ENCODE measurements at places on chromosomes 11 and 22.

GRCh38 chr22:32364210-32364609 lies 6.5 kb downstream of the RFPL3 start:
- no peak for DNase-seq

DNA sequence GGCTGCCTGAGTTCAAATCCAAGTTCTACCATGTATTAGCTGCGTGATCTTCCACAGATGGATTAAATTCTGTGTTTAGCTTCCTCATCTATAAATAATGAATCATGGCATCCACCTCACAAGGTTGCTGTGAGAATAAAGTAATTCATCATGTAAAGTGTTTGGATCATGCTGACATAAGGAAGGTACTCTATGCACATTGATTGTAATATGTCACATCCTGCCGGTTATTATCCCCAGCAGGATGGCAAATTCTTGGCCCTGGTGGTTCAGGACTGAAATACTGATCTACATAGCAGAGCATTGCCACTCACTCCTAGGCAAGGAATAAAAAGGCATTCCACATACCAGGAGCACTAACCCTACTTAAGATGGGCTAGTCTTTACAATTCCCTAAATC lies 40.8 kb downstream of the LGR4 start:
- DNase-seq: no peak

DNA sequence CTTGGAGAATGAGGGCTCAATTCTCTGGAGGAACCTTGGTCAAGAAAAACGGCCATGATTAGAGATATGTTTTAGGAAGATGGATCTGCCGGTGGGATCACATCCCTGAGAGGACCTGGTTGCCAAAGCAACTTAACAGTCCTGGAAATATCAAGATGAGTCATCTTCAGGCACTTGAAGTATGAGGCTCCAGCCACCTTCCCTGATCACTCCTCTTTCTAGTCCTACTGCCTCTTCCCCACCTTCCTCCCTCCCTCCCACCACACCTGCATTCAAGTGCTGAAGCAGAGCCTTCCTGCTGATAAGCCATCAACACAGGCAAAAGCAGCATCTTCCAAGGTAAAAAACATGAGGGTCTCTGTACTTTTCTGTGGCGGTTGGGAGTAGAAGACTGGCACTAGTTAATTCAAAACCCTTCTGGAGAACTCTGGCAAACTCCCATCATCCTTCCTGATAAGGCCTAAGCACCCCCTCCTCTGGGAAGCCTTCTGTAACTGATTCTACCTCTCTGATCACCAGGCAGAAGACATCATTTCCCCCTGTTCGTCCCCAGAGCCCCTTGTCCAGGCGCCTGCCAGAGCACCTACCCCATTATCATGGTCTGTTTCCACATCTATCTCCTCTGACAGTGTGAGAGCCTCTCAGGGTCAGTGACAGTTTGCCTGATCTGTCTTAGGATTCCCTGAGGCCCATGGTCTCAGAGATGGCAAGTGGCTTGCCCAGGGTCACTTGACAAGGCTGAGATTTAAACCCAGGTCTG lies 79.8 kb downstream of the CLPB start:
- DNase-seq: no peak

DNA sequence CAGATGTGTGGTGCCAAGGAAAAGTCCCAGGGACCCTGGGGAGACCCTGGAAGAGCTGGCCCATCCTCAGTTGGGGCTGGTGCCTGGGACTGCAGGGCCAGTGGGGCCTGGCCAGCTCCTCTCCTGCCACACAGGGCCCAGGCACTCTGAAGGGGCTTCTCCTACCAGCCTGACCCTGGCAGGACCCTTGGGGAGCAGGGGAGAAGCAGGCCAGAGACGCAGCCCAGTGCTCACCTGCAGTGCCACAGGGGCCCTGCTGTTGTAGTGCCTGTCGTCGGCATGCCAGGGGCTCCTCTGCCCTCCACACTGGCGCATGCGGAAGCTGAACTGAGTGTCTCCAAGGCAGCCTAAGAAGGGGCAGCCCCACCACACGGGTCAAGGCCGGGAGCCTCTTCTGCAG lies 9.1 kb downstream of the DENND6B start:
- DNase-seq: no peak

DNA sequence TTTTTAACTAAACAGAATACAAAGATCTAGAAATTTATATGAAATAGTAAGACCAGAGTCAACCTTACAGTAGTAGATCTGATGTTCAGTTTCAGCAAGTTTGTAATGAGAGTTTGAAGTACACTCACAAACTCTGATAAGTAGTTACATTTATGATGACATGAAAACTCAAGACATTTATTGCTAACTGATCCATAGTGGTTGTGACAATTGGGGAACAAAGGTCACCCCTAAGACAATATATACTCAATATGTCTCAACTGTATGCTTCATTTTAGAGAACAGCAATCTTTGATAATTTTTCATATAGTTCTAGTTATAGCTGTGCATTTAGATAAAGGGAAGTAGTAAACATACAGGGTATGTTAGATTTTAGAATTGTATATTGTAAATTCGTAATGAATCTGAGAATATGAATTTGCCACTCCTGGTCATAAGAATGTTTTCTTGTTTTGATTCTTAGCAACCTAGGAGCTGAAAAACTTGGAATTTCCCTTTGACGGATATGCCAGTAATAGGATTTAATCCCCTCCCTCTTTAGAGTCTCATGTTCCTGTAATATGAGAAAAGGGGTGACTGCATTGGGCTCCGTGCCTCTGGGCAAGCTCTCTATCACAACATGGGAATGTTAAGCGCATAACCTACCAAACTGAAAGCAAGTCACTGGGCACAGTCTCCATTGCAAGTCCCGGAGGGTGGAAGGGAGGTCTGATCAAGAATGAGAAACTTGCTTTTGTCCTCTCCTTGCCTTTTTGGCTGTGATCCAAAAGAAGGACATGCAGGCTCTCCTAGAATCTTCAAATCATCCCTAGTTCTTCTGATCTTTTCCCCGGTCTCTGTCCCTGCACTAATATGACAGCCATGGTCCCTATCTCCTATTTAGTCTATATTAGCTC lies 11.4 kb downstream of the OR10D3 start:
- DNase-seq: no peak

DNA sequence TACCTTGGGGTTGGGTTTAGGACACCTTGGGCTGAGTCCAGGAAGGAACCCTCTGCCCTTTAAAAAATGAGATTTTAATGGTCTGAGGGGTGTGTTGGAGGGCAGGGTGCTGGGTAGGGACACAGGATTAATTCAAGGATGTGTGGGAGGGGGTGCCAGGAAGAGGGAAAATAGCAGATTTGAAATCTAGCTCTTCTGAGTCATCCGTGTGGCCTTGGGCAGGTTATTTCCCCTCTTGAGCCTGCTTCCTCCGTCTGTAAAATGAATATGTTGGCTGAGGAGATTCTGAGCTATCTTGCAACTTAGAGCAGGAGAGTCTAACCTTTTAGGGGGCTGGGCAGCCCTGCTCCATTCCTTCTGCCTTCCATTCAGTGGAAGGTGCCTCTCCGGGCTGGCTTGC lies 3.0 kb downstream of the TSPAN18 start:
- no peak for DNase-seq

GRCh38 chr11:41020259-41020658 lies 439.2 kb downstream of the LRRC4C start:
- no peak for DNase-seq

GRCh38 chr11:46038529-46038928 lies 82.7 kb downstream of the PHF21A start:
- no peak for DNase-seq

DNA sequence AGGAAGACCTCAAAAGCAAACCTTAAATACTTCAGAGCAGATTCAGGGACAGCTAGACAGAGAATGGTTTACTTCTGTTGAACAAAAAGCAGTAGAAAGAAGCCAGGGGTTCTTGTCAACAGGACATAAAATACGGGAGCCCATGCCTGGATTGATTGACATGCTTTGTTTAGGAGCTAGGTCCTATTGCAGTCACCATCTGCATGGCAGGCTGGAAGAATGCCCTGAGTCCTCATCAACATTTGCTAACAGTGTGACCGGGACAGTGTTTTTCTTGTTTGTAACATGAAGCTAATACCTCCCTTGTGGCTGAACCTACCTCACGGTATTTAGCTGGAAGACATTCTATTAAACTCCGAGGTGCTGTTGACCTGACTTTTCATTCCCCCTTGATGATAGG lies 225.4 kb downstream of the NTM start:
- DNase-seq: peak; percentile 46

- DNase-seq: no peak
Observed at GRCh38 chr22:45210577-45210976, 30.1 kb downstream of the KIAA0930 start.

DNA sequence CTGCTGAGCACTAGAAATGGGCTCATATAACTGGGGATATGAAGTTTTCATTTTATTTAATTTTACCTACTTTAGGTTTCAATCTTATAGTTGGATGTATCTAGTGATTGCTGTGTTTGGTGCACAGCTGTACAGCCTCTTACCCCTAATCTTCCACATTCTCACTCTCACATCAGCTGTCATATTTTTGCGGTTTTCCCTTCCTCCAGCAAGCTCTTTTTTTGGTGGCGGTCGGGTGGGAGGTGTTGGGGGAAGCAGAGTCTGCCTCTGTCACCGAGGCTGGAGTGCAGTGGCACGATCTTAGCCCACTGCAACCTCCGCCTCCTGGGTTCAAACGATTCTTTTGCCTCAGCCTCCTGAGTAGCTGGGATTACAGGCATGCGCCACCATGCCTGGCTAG lies 445.1 kb upstream of the ISX start:
- DNase-seq: no peak

- no peak for DNase-seq
Observed at GRCh38 chr22:45451972-45452371, 38.5 kb downstream of the RIBC2 start.

DNA sequence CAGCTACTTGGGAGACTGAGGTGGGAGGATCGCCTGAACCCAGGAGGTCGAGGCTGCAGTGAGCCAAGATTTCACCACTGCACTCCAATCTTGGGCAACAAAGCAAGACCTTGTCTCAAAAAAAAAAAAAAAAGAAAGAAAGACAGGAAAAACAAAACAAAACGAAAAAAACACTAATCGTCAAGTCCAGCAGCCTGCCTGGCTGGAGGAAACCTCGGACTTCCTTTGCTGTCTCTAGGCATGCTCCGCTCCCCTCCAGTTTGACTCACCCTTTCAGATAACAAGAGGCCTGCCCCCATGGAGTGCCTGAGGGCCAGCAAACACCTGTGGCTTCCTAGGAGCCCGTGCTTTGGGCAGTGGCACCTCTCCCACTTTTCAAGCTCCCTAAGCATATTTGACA lies 28.8 kb upstream of the CHKA start:
- no peak for DNase-seq

GRCh38 chr11:117170210-117170609 lies 8.3 kb upstream of the SIDT2 start:
- DNase-seq: no peak

- DNase-seq: no peak
Observed at GRCh38 chr22:40415531-40416266, 45.3 kb downstream of the SGSM3 start.

DNA sequence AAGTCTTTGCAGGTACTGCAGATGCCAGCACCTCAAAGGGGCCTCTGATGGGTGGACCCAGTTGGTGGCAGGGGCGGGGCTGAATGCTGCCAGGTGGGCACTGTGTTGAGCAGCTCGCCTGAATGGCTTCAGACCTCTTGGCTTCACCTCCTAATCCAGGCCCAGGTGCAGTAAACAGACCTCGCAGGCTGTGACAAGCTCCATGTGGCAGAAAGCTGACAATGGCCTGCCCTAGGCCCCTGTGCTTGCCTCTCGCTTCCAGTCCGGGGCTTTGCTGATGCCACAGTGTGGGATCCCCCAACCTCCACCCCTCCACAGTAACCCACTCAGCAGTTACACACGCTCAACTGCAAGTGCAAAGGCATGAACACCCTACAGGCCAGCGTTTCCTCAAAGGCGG lies 9.4 kb downstream of the IGLL1 start:
- no peak for DNase-seq

DNA sequence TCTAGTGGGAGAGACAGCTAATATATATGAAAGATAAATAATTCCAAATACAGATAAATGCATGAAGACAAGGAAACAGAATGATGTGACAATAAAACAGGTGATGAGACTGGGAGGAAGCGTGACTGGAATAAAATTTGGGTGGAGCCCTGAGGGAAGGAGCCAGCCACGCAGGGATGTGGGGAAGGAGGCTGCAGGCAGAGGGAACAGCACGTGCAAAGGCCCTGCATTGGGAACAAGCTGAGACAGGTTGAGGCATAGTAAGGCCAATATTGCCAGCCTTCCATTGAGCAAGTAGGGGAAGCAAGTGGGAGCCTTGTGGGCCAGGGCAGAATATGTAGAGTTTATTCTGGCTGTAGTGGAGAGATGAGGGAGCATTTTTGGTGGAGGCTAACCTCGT lies 107.5 kb upstream of the CRYBB3 start:
- no peak for DNase-seq

DNA sequence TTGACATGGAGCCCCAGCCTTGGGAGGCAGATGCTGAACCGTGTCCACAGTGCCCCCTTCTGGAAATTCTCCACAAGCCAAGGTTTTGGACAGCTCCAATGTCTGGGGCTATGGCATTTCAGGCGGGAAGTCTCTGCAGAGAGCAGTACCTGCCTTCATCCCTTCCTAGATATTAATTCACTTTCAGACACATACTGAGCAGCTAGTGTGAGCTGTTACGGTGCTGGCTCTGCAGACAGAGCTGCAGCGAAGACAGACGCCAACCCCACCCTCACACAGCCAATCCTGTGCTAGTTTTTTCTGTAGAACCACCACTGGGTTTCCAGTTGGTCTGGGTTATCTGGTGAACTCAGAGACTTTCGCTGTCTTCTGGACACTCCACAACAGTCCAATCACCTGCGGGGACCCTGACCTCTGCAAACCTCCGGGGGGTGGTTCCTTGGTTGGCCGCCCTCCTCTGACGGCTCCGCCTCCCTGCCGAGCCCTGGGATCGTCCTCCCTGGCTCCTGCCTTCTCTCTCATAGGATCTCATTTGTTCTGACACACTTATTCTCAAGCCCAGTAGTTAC lies 9.1 kb downstream of the LMF2 start:
- no peak for DNase-seq

GRCh38 chr11:2100361-2101170 lies 38.6 kb downstream of the IGF2 start:
- no peak for DNase-seq

DNA sequence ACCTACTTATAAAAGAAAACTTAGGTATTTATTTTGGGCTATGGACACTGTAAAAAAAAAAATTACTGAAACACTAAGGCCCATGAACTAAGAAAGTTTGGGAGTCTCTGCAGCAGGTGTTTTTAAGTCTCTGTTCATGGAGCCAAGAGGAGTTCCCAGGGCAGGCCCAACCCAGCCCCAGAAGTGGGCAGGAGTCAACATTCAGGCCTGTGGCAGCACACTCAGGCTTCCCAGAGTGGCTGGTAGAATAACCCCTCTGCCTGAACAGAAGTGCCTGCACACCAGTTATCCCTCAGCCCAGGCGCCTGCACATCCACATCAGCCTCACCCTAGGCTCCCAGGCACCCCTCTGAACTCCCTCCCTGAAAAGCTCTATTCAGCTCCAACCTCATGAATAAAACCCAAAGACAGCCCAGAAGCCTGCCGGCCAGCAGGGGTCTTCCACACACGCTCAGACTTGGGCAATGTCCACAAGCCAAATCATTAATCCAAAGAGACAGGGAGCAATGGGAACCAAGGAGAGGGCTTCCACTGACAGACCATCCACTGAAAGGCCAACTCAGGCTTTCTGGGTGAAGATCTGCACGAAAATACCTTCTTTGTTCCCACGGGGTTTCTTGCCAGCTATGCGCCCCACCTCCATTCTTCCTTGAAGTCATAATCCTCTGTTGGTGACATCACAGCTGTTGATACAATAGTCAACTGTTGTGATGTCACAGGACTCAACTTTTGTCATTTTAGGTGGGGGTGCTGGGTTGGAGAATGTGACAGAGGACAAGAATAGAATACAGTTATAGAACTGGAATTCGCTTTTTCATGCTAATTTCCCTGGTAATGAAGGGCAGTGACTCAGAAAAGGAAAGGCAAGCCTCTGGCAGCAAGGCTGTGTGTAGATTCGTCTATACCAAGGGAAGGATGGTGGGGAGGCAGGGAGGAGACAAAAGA lies 83.7 kb downstream of the RPL27A start:
- no peak for DNase-seq
